ENCODE measurements at places on chromosomes 7 and 10.
A peak's percentile ranks its signal among the peaks of the same experiment; 100 is the strongest.

- no peak for DNase-seq
These were observed 279.4 kb upstream of the IMMP2L start for GRCh38 chr7:111841596-111842205.

GRCh38 chr7:99839287-99840021 lies 11.6 kb downstream of the CYP3A43 start:
- DNase-seq = no peak

DNA sequence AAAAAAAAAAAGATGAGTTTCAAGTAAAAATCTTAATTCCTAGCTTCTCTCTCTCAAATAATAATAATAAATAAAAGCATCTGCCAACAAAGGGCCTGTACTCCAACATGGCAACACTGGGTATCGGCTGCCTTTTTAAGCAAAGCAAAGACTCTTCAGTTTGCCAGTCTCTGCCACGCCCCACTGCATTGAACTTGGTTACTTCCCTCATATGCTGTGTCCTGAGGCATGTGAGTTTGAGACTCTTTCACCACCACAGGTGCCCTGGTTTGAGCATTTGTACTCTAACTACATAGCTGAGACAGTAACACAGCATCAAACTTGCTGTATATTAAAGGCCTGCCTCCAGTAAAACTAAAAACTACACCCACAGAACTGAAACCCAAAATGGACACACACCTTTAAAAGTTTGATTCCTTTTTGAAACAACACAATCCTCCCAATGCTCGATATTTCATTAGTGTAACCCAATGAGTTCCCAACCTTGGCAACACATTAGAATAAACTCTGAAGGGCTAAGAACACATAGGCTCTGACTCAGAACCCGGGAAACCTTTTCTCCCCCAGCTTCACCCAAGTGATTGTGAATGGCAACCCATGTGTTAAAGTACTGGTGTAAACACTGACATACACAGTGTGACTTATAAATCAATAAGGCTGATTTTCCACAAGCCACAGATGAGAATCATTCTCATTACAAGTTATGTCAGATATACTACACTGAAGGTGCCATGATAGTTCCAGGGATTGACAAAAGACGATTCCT lies 12.0 kb downstream of the JAZF1 start:
- DNase-seq = no peak

GRCh38 chr10:44316187-44316921 lies 68.5 kb downstream of the CXCL12 start:
- DNase-seq = no peak

GRCh38 chr10:7233259-7233991 lies 177.4 kb downstream of the SFMBT2 start:
- DNase-seq = no peak

DNA sequence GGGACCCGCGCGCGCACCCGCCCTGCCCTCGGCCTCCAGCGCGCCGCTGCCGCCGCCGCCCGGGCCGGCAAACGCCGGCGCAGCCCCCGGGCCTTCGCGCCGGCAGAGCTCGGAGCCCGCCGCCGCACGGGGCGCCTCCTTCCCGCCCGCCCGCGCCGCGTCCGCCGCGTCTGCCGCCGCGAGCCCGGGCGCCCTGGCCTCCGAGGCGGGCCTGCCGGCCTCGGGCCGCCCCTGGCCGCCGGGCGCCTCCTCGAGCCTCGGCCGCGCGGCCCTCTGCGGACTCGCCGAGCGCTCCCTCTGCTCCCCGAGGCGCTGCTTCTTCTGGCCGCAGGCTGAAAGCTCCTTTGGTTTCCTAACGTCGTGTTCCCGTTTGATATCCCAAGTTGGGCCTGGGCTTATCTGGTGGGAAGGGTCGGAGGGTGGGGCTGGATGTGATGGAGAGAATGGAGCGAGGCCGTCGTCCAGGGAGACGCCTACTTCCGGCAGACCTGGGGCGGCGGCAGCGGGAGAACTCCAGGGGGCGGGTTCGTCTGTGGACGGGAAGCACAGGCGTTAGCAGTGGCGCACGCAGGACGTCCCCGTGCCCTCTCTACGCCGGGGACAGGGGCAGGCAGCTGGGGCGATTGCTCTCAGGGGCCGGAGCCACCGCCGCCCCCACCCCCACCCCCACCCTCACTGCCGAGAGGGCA lies 221.0 kb downstream of the PHTF2 start:
- DNase-seq = peak; percentile 75

DNA sequence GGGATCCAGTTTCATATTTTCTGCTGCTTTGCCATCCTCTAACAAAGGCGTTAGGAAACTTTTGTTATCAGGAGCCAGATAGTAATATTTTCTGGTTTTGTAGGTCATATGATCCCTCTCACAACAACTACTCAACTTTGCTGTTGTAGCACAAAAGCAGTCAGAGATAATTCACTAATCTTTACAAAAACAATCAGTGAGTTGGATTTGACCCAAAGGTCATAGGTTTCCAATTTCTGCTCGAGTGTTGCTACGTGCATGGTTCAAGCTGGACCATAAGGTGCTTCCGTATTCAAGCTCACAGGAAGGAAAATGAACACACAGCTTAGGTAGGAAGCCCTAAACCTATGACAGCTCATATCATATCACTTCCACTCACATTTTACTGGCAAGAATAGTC lies 92.4 kb upstream of the SFMBT2 start:
- DNase-seq = no peak

- DNase-seq = no peak
These were observed 7.6 kb upstream of the SLC26A3 start for GRCh38 chr7:107810626-107811025.

DNA sequence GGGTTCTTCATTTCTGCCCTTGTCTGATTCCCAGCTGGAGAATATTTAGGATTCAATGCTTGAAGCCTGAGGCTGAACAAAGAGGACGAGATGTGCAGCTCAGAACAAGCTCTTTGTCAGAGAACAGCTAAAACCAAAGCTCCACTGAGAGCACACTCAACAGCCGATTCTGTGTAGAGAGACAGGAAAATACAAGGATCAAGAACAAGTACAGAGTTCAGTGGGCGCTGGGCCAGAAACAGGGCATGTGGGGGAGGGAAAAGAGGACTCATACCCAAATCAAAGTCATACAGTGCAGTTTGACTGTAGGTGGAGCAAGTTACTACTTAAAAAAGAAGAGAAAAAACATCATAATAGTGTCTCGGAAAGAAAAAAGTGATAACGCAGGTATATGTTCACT lies at the start of gene AGMO:
TSS of gene AGMO (minus strand) at position 181 of the 400 bp plus-strand sequence.
- no peak for DNase-seq

DNA sequence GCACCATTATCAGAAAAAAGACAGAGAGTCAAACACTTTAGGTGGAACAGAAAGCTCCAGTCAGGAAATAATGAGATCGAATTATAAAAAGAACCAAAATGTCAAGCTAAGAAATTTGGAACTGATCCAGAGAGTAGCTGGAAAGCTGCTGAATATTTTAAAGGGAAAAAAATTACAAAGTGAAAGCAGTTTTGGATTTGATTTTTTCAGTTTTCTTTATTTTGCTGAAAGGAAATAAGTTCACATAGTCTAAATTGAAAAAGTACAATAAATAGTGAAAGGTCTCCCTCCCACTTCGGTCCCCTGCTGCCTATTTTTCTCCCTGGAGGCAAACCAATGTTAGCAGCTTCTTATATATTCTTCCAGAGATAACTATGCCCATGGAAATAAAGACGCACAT lies 11.3 kb upstream of the TOMM7 start:
- DNase-seq = no peak

- DNase-seq = peak; percentile 26
These were observed 3.3 kb upstream of the NPTX2 start for GRCh38 chr7:98613601-98614425.

- no peak for DNase-seq
These were observed 1.1 kb upstream of the HERPUD2 start for GRCh38 chr7:35695987-35696386.

DNA sequence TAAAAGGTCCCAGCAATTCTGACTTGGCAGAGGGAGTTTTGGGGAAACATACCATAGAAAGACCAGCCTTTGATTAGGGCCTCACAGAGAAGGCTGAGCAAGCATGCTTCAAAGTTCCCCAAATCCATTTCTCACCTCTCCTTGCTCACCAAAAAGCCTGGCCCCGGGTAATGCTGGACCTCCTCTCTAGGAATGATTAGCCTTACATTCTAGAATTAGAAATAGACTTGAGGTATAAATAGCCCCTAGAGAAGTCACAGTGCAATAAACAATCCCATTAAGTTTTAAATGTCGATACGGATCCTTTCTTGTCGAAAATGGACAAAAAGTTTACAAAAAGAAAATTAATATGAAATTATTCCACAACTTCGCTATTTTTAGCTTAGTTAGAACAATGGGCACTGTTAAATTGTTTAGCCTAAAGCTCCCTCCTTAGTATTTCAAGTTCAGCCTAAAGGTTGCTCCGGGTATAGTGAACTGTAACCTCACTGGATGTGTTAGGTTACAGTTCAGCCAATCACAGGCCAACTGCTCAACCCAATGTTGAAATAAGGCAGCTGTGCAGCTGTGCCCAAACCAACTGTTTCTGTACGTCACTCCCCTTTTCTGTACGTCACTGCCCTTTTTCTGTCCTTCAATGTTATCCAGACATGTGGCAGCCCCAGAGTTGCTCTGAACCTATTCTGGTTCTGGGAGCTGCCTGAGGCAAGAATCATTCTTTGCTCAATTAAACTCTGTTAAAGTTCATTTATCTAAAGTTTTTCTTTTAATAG lies 7.9 kb upstream of the GSDME start:
- no peak for DNase-seq

DNA sequence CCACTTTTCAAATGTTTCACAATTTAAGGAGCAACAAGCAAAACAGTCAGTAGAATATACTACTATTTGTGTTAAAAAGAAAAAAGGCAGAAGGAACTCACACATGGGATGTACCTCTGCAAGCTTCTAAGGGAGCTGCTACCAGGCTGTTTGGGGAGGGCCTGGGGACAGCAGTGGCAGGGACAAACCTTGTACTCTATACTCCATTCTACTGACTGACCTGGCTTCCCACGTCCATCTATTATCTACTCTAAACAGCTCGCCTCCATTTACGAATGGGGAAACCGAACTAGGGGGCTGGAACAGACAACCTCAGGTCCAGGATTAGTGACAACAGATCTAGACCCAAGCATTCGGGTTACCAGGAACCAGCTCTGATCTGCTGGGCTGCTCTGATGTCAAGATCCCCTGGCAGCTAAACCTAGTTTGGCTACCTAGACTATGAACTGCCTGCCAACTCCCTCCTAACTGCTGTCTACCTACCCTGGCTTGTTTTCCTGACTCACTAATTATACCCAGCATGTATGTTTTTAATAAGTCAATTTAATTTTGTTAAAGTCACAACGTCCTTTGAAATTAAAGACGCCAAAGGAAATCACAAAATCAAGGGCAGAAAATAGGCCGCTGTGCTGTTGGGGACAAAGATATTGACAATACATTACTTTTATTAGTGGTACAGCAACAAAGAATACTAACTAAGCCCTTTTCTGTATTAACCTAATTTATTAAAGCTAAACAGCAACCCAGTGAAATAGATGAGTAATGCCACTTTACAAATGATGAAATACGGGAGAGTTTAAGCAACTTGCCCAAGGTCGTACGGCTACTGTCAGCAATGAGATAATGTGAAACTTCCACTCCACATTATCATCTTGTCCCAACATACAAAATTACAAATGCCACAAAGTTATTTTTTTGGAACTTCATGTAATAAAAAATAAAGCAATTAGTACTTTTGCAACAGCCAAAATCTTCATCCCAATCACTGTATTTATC lies 5.3 kb downstream of the PSAP start:
- DNase-seq = no peak

GRCh38 chr10:102994531-102995295 lies 76.6 kb downstream of the CNNM2 start:
- DNase-seq = no peak

- no peak for DNase-seq
These were observed 46.6 kb upstream of the GRID1 start for GRCh38 chr10:86413046-86413728.

- no peak for DNase-seq
These were observed 128.4 kb downstream of the RGS10 start for GRCh38 chr10:119414081-119414611.

- DNase-seq = no peak
These were observed 41.4 kb upstream of the PITRM1 start for GRCh38 chr10:3213758-3214515.

GRCh38 chr7:45597286-45597984 lies 23.3 kb downstream of the ADCY1 start:
- DNase-seq = no peak

DNA sequence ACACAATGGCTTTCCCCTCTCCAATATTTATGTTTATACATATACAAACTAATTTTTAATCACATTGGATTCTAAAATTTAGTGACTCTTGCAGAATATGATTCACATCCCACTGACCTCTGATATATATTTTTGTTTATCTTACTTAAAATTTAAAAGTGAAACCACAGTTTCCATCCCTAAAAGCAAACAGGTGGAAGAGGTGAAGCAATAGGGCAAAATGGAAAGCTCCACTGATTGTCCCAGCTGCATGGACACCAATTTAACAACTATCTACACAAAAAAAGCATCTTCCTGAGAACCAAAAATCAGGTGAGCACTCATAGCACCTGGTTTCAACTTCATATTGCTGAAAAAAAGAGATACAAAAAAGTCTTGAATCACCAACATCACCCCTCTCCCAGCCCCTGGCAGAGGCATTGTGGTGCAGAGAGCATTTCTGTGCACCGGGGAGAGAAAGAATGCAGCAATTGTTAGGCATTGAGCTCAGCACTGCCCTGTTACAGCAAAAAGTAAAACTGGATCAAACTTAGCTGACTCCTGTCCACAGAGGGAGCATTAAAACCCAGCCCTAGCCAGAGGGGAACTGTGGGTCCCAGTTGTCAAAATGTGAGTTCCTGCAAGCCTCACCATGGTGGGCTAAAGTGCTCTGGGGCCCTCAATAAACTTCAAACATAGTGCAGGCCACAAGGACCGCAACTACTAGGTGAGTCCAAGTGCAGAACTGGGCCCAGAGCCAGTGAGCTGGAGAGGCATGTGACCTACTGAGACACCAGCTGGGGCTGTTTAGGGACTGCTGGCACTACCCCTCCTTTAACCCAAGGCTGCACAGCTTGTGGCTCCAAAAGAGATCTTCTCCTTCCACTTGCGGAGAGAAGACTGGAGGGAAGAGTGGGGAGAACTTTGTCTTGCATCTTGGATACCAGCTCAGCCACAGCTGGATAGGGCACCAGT lies 92.1 kb downstream of the SIRT1 start:
- no peak for DNase-seq

DNA sequence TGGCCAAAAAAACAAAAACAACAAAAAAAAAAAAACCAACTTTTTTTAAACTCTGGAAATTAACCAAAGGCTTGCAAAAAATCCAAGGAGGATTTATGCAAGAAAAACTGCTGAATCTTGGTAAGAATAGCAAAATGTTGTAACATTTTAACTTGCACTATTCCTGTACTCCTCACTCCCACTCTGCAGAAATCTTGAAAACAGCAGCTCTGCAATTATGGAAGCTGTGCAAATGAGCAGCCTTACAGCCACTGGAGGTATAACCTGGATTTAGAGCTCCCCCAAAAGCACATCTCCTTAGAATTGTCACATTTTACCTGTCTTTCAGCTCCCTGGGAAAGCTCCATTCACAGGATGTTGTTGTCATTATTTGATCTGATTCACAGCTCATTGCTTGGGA lies 41.8 kb upstream of the LRGUK start:
- DNase-seq = no peak
